Activated CD4-positive, alpha-beta memory T cell treated with anti-CD3 and anti-CD28 coated beads, Interleukin-2, amount 10 ng/mL, durations not matched to agents 7 days and 5 days (primary cell): ENCODE measurements at places on chromosomes 1 and 21. TPM values are rescaled to one million over a fixed set of nuclear protein-coding genes. Genes with fewer than 3 reads are reported as not detected.

- no peak for DNase-seq
Observed at GRCh38 chr21:45326891-45327440, 39.3 kb upstream of the POFUT2 start.

Gene HMGN2
- total RNA-seq: 877 TPM

Gene CD1E
- total RNA-seq: not detected

GRCh38 chr21:34332347-34332746, 31.5 kb upstream of the KCNE2 start:
- DNase-seq: no peak

Gene CRNN
- total RNA-seq: not detected

DNA sequence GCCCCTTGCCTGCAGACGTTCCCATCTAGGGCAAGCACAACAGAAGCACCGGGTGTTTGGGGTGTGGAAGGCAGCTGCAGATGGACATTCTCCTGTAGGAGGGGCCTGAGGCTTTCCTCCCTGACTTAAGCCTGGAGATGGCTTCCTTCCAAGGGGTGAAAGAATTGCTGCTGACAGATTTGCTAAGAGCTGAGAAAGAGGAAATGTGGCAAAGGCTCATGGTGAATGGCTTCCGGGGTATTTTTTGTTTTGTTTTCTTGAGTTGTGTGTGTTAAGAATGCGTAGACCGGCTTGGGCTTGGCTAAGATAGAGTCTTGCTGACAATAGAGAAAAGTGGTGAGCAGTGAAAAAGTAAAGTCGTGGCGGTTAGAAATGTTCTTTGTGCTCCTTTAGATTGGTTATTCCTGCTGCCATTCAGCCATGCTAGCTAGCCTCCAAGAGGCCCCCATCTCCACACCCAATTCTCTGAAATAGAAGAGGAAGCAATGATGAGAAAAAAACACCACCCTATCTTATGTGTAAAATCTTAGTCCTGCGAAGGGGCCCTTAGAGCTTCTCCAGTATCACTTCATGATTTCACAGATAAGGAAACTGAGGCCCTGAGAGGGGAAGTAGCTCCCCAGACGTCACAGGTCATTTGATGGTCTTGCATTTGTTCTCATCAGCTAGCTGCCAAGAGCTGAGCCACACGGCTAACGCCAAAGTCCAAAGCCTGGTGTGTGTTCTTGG, 36.9 kb downstream of the EIF2D start:
- peak; percentile 72 for DNase-seq
